T-helper 17 cell (primary cell): ENCODE measurements at places on chromosomes 7 and 10. TPM values are rescaled to one million over a fixed set of nuclear protein-coding genes. Genes with fewer than 3 reads are reported as not detected.

- no peak for DNase-seq
- no peak overlapping the region for H3K4me3 ChIP-seq
- H3K4me1 ChIP-seq = peaks cover 2% of the 10 kb centered on the region
- no peaks in the 10 kb centered on the region for H3K36me3 ChIP-seq
- H3K27ac ChIP-seq = no peak overlapping the region
- H3K27me3 ChIP-seq = peaks cover 34% of the 10 kb centered on the region
Observed at GRCh38 chr10:66927971-66928770, 2.3 kb downstream of the LRRTM3 start.

- H3K27ac ChIP-seq = no peak overlapping the region
- no peak overlapping the region for H3K4me3 ChIP-seq
- H3K27me3 ChIP-seq = no peaks in the 10 kb centered on the region
- no peaks in the 10 kb centered on the region for H3K36me3 ChIP-seq
- DNase-seq = no peak
Observed at GRCh38 chr7:126690104-126690503, 562.6 kb downstream of the GRM8 start.

The VGF gene
- total RNA-seq = not detected

The C10orf67 gene
- not detected for total RNA-seq

The MKX gene
- total RNA-seq = not detected

DNA sequence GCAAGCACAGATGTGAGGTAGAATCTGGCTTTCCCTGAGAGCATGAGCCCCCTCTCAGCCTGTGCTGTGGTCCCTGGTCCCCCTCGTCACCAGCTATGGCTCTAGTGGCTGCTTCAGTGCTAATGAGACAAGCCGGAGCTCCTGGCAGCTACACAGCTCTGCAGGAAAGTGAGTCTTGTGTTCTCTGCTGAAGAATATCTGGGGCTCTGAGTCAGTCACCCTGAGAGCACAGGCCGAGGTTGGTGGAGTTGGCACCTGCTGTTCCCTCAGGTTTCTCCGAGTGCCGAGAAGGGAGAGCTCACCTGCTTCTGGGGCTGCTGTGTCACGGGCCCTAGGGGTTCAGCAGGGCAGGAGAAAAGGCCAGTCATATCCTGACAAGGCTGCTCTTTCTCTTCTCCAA is 37.2 kb upstream of the GJD4 start:
- no peak overlapping the region for H3K27ac ChIP-seq
- DNase-seq = no peak
- H3K4me3 ChIP-seq = no peak overlapping the region
- no peaks in the 10 kb centered on the region for H3K27me3 ChIP-seq
- peaks cover 10% of the 10 kb centered on the region for H3K36me3 ChIP-seq
- peaks cover 5% of the 10 kb centered on the region for H3K4me1 ChIP-seq

GRCh38 chr10:69345402-69345801 is 67.1 kb downstream of the HK1 start:
- no peaks in the 10 kb centered on the region for H3K27me3 ChIP-seq
- no peak overlapping the region for H3K4me3 ChIP-seq
- H3K36me3 ChIP-seq = peaks cover 3% of the 10 kb centered on the region
- DNase-seq = no peak

The ZNF479 gene
- not detected for total RNA-seq

The PRSS1 gene
- not detected for total RNA-seq

The TMED4 gene
- 112 TPM for total RNA-seq

- no peaks in the 10 kb centered on the region for H3K27me3 ChIP-seq
- H3K4me1 ChIP-seq = peaks cover 14% of the 10 kb centered on the region
- peaks cover 2% of the 10 kb centered on the region for H3K36me3 ChIP-seq
- H3K4me3 ChIP-seq = no peak overlapping the region
- DNase-seq = no peak
- H3K27ac ChIP-seq = no peak overlapping the region
Observed at GRCh38 chr10:427761-428519, 261.5 kb downstream of the DIP2C start.

DNA sequence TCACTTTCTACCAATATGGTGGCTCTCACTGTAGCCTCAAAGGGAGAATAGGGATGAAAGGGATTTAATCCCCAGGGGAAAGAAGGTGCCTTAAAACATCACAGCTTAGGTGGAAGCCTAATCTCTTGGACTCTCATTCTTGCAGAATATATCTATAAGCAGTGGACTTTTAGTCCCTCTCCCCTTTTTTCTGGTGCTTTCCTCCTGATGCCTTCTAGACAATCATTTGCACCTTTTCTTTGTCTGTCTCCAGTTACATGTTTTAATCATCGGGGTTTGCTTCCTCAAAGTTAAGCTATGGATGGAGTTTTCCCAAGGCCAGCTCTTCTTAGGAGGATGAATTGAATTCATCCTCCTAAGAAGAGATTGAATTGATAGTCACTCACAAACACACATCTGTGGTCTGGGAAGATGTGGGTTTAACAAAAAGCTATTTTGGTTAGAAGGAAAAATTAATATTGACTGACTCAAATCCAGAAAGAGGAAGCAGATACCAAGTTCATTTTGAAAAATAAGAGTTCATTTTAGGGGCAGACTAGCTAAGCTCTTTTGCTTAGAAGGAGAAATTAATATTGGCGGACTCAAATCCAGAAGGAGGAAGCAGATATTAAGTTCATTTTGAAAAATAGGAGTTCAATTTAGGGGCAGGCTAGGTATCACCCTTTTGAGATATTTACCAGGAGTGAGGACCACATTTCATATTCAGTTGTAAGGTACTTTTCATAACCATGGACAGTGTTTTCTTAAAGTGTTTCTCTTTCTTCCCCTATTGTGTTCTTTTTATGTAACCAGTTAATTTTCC is 35.2 kb upstream of the PLEKHS1 start:
- DNase-seq = no peak
- H3K4me3 ChIP-seq = no peak overlapping the region
- H3K27ac ChIP-seq = no peak overlapping the region

DNA sequence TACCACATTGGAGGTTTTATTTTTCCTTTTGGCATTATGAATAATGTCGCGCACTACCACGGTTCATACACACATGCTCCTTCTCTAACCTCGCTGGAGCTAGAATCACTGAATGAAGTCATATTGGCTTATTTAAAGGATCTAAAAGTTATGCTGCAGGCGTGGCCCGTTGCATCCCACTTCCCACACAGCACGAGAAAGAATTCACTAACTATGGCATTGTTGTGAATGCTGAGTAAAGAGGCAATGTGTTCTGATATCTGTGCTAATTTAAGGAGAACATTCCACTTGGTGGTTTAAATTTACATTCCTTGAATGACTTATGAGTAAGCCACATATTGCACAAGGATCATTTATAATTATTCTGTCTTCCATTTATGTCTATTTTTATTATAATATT is 20.7 kb downstream of the TCERG1L start:
- H3K27ac ChIP-seq = no peak overlapping the region
- H3K27me3 ChIP-seq = no peaks in the 10 kb centered on the region
- H3K4me1 ChIP-seq = no peaks in the 10 kb centered on the region
- no peak for DNase-seq
- H3K4me3 ChIP-seq = no peak overlapping the region

The ELFN1 gene
- total RNA-seq = not detected

The VAX1 gene
- total RNA-seq = not detected

DNA sequence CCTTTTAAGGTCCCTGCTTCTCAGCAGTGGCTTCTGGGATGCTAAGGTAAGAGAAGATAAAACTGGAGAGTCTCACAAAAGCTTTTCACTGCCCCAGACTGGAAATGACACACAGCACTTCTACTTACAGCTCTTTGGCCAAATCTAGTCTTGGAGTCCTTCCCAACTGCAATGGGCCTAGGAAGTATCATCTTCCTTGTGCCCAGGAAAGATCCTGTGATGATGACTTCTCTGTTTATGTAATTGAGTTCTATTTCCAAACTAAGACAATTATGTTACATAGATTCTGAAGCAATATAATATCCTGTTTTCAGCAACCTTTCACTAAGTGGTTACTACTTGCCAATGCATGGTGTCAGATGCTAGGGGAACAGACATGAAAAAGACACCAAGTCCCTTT is 234.1 kb downstream of the PTEN start:
- H3K27me3 ChIP-seq = no peaks in the 10 kb centered on the region
- no peak overlapping the region for H3K27ac ChIP-seq
- H3K4me1 ChIP-seq = peaks cover 6% of the 10 kb centered on the region
- no peaks in the 10 kb centered on the region for H3K36me3 ChIP-seq

The CALCR gene
- total RNA-seq = not detected

The PPP1R17 gene
- total RNA-seq = not detected

GRCh38 chr7:42127232-42127622 is 109.8 kb downstream of the GLI3 start:
- no peak overlapping the region for H3K4me3 ChIP-seq
- DNase-seq = no peak
- no peak overlapping the region for H3K27ac ChIP-seq
- H3K4me1 ChIP-seq = no peaks in the 10 kb centered on the region

GRCh38 chr10:6780008-6780677 is 200.1 kb upstream of the PRKCQ start:
- peaks cover 64% of the 10 kb centered on the region for H3K27me3 ChIP-seq
- DNase-seq = no peak
- no peak overlapping the region for H3K4me3 ChIP-seq
- H3K4me1 ChIP-seq = no peaks in the 10 kb centered on the region

- peaks cover 11% of the 10 kb centered on the region for H3K4me1 ChIP-seq
- peaks cover 2% of the 10 kb centered on the region for H3K36me3 ChIP-seq
- no peak overlapping the region for H3K27ac ChIP-seq
- no peak for DNase-seq
- peaks cover 13% of the 10 kb centered on the region for H3K27me3 ChIP-seq
Observed at GRCh38 chr7:86991771-86992191, 67.7 kb downstream of the ELAPOR2 start.

DNA sequence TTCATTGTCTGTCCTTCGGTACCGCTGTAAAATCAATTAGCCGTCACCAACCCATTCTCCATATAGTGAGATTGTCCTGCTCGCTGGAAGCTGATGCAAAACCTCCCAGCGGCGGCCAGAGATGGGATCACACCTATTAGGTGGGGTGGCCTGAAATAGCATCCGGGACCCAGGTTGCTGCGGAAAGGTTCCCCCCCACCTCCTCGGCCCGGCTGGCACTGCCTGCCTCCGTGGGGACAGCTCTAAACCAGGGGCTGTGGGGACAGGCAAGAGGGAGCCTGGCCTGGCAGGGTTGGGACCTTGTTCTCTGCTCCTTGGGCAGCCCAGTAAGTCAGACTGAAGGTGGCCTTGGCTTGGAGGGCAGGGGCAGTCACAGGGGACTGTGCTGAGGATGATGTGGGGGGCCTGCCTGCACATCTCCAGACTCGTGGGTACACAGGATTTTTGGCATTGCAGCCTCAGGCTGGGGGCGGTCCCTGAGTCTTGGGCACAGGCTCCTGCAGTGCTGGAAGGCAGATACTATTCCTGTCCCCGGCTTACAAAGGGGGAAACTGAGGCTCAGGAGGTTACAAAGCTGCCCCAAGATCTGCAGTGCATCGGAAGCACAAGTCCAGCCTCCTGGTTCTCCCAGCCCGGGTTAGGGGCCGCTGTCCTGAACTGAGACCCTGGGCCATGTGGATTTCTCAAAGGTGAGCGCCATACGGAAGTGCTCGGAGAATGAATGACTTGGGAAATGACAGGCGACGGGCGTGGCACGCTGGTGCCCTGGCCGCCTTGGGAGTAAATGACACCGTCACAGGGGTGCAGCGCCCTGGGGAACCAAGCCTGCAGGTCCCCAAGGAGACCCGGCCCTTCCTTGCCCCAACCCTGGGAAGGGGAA is 65.6 kb downstream of the UNCX start:
- DNase-seq = no peak
- peaks cover 11% of the 10 kb centered on the region for H3K27me3 ChIP-seq
- no peak overlapping the region for H3K4me3 ChIP-seq
- H3K36me3 ChIP-seq = no peaks in the 10 kb centered on the region

GRCh38 chr10:14911801-14912200 is 33.1 kb downstream of the SUV39H2 start:
- peak overlapping the region; percentile 12 for H3K27ac ChIP-seq
- peaks cover 17% of the 10 kb centered on the region for H3K36me3 ChIP-seq
- peaks cover 18% of the 10 kb centered on the region for H3K4me1 ChIP-seq
- no peaks in the 10 kb centered on the region for H3K27me3 ChIP-seq

The WNT8B gene
- total RNA-seq = not detected

GRCh38 chr7:7395785-7396184 is 139.9 kb downstream of the COL28A1 start:
- DNase-seq = no peak
- H3K27me3 ChIP-seq = no peaks in the 10 kb centered on the region
- no peak overlapping the region for H3K27ac ChIP-seq

GRCh38 chr7:37247861-37248260 is 200.8 kb downstream of the ELMO1 start:
- no peak overlapping the region for H3K4me3 ChIP-seq
- no peak for DNase-seq
- peak overlapping the region; percentile 62 for H3K27ac ChIP-seq
- H3K36me3 ChIP-seq = no peaks in the 10 kb centered on the region
- no peaks in the 10 kb centered on the region for H3K27me3 ChIP-seq

The OR2A7 gene
- 1.2 TPM for total RNA-seq

DNA sequence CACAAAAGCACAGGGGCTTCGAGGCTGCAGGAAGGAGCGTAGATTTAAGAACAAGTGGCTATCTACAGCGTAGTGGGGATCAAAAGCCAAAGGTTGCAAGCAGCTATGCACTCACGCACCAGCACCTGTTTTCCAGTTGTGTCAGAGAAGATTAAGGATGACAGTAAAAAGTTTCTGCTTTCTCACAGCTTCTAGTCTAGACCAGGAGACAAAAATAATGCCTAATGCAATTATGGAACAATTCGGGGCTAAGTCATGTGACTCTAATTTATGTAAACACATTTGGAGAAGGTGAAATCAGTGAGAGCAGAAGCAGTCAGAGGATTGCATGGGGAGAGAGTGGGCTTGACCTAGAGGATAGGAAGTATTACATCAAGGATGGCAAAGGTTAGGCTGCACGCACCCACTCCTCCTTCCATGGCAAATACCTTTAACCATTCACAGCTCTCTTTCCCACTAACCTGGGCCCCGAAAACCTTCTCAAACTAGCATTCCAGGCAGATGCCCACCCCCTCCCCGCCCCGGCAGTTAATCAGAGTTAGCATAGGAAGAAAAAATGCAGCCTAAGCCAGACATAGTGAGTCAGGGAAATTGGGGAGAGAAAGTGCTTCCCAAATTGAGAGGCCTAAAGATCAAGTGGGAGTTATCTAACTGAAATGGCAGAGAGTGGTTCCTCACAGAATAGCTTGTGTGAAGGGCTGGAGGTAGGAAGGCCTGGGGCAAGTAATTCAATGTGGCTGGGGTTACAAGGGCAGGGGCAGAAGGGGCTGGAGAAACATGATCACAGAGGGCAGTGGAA is 48.2 kb upstream of the GPAM start:
- H3K36me3 ChIP-seq = peaks cover 2% of the 10 kb centered on the region
- no peak overlapping the region for H3K27ac ChIP-seq
- H3K27me3 ChIP-seq = peaks cover 44% of the 10 kb centered on the region
- H3K4me1 ChIP-seq = no peaks in the 10 kb centered on the region
- H3K4me3 ChIP-seq = no peak overlapping the region
